ENCODE measurements at places on chromosomes 4 and X. TPM values are rescaled to one million over a fixed set of nuclear protein-coding genes. Genes with fewer than 3 reads are reported as not detected.

DNA sequence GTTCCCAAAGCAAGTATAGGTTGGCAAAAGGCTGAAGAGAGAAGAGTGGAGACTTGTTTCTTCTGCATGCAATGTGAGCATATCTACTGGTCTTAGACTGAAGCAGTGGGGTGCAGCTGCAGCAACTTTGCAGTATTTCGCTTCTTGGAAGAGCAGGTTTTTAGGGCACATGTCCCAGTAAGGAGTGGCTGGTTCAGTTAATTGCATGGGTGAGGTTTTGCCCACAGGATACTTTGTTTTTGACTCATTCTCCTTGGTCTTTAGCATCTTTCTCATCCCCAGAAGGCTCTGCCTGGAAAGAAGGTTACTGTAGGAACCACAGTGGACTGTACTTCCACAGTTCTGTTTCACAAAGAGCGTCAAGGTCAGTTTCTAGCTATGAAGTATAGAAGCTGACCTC, 68.0 kb upstream of the NR3C2 start:
- DNase-seq, result no peak

- no peak for DNase-seq
These were observed 331.0 kb upstream of the EMCN start for GRCh38 chr4:100848841-100849240.

GRCh38 chrX:18898492-18898891, 85.4 kb downstream of the PHKA2 start:
- no peak for DNase-seq

DNA sequence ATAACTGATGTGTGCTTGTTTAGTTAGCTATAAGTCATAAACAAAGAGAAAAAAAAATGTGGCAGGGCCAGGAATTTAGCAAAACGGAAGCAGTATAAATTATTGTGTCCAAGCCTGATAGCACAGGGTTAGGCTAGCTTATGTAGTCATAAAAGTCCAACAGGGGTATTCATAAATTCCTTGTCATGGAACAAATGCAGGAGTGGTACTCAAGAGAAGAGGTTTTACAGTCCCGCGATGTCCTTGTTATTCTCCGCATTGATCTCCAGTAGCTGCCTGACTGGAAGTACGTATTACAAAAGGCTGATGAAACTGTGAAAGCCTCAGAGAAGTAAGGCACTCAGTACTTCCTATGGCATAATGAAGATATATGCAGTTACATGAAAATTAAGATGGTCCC, 336.9 kb upstream of the TRAM1L1 start:
- no peak for DNase-seq

Gene ZNF711
- total RNA-seq, result 3.6 TPM

GRCh38 chrX:63506320-63506719, 155.2 kb upstream of the SPIN4 start:
- no peak for DNase-seq

DNA sequence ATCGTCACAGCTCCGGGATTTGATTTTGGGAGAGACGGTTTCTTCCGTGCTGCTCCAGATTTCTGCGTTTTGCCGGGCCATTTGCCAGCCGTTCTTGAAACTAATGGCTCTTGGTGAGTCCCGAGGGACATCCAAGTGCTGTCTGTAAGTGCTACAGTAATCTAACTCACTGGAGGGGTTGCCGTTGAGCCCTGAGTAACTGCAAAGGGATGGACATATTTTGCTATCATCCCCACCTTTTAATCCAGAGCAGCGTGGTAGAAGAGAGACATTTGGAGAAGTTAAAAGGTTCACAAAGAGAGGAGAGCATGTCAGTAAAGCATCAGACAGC, 88.9 kb upstream of the PDLIM3 start:
- no peak for DNase-seq

GRCh38 chr4:185822791-185823190, 10.8 kb upstream of the SORBS2 start:
- DNase-seq, result no peak

- DNase-seq, result no peak
These were observed 260.0 kb downstream of the GLUD2 start for GRCh38 chrX:121307449-121307848.

GRCh38 chr4:39169426-39169825, 12.9 kb upstream of the WDR19 start:
- no peak for DNase-seq

Gene GDI1
- 177 TPM for total RNA-seq

Gene TRIM75
- not detected for total RNA-seq

- DNase-seq, result no peak
These were observed 35.4 kb downstream of the TMEM131L start for GRCh38 chr4:153501578-153501977.

DNA sequence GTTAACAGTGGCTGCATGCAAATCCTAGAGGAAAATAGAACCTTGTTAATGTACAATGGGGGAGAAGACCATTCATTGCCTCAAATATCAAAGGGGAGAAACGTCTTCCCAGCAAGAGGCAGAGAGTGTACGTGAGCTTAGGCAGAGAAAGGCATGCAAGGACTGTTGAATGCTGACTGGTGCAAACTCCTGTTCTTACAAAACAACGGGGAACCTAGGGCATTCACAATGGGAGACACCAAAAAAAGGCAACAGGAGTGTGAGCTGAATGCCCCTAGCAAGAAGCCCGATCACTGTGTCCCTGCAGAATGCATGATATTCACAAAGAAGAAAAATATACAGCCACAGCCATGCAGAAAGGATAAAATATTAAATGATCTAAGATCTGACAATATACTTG, 184.9 kb downstream of the NSUN7 start:
- no peak for DNase-seq

DNA sequence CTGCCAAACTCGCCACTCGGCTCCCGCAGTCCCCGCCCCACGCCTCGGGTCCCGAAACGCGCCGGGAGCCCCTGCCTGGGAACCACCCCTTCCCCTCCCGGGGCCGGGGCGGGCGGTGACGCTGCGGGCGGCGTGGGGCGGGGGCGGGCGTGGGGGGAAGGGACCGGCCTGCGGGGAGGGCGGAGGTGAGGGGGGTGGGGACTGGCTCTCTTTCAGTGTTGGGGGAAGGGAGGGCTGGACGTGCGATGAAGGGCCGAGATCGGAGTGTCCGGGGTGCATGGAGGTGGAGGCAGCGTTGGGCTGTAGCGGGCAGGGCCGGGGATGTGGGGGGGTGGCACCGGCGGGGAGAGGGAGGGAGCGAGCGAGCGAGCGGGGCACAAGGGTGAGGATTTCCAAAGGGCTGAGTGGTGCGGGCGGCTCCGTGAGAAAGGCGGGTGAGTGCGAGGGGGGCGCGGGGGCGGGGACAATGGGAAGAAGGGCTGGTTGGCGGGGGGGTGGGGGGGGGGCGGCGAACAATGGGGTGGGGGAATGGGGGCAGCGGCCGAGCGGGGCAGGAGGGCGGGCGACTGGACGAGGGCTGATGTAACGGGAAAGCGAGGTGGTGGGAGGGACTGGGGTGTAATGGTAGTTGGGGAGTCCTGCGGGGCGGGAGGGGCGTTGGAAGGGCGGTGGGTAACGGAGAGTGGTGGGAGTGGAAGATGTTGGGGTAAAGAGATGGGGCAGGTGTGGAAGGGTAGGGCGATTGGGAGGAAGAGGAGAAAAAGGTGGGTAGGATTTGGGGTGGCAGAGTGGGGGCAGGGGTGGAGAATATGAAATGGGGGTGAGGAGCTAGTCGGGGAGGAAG, 578 bp downstream of the DCUN1D4 start:
- peak; percentile 86 for DNase-seq

Gene XAGE5
- total RNA-seq, result not detected

DNA sequence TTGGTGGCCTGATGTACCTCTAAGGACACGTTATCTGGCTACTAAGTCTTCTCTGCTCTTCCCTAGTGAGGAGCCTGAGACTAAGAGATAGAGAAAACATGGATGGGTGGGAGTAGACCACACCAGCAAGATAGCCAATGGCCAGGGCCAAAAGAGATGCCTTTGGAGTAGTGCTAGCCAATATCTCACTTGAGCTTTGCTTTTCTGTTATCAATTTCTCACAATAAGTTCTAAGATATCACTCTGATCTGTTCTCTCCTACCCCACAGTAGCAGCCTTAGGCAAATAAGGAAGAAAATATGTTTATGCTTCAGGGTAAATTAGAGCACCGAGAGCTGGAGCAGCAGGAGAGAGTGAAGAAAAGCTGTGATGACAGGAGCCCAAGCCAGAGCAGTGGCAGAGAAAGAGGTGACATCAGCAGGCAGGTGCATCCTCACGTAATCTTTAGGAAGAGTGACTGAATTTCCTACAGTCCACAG, 343.9 kb upstream of the NOCT start:
- no peak for DNase-seq

Gene TCEAL2
- total RNA-seq, result 6.2 TPM

Gene PABPC1L2B
- total RNA-seq, result not detected

Gene OPN1LW
- total RNA-seq, result not detected

GRCh38 chrX:137549851-137550664, 15.9 kb upstream of the ZIC3 start:
- no peak for DNase-seq

Gene TSC22D3
- total RNA-seq, result 93.5 TPM

DNA sequence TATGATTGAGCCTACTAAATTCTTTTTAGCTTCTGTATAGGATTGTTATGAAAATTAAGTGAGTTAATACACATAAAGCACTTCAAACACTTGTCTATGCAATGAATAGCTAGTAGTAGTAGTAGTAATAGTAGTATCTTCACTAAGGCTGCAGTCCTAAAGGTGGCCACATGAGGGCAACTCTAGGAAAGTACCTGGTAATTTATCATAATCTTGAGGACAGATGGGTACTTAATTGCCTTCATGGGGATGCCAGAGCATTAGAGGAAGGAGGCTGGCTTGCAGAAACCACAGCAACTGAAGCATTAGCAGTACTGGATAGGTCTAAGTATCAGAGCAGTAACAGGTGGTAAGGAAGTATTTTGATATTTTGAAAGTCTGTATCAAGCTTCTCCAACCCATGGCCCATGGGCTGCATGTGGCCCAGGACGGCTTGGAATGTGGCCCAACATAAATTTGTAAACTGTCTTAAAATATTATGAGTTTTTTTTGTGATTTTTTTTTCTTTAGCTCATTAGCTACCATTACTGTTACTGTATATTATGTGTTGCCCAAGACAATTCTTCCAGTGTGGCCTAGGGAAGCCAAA, 17.3 kb downstream of the NIPAL1 start:
- no peak for DNase-seq

Gene IKBKG
- total RNA-seq, result 25.2 TPM

DNA sequence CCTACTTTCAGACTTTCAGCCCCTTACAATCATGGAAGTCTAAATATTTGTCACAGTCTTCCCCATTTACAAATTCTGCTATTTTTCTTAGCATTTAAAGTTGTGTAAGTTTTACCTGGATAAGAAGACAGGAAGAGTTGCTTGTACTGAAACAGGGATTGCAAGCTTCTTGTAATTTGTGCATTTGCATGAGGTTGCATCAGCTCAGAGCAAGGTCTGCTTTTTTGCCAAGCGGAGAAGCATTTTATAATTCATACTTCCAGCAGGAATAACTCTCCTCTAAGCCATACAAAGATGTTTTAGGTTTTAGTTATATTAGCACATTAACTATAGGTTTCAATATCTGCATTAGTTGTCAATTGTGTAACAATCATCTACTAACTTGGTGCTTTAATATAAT, 922.0 kb upstream of the PABPC4L start:
- no peak for DNase-seq

Measured in sciatic nerve (tissue), 2 donors.